CD4-positive, alpha-beta T cell treated with Interleukin-10 for 1 hour (primary cell): ENCODE measurements at places on chromosomes 4 and X.

DNA sequence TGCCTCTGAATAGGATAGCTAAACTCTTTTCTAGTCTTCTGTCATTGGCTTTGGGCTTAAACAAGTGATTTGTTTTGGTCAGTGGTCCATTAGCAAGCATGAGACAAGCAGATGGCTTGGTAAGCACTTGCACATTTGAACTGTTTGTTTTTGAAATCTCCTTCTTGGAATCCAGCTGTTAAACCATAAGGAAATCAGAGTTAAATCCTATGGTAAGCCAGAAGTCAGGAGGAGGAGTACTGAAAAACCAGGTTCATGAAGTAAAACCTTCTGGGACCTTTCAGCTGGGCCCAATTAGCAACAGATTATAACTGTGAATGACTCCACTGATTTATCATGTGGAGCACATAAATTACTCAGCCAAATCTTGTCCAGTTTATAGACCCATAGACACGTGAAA is 1042.5 kb upstream of the PABPC4L start:
- DNase-seq, result no peak

DNA sequence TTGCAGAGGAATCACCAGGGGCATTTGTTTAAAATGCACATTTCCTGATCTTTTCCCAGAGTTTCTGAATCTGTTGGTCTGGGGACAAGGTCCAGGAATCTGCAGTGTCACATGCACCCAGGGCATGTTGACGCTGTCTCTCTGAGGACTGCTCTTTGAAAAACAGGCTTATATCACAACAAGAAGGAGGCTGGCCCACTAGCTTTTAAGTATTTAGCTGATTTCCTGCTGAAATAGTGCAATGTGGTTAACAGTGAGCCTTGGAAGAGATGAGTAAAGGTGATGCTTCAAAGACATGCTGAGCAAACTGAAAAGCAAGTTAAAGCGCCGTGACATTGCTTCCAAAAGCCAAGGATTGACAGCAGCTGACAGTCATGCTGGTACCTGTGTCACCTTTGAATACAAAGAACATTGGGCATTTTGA is 18.6 kb upstream of the SEPSECS start:
- peak; percentile 13 for DNase-seq

GRCh38 chrX:136021160-136021559 is 35.9 kb downstream of the SLC9A6 start:
- no peak for DNase-seq

DNA sequence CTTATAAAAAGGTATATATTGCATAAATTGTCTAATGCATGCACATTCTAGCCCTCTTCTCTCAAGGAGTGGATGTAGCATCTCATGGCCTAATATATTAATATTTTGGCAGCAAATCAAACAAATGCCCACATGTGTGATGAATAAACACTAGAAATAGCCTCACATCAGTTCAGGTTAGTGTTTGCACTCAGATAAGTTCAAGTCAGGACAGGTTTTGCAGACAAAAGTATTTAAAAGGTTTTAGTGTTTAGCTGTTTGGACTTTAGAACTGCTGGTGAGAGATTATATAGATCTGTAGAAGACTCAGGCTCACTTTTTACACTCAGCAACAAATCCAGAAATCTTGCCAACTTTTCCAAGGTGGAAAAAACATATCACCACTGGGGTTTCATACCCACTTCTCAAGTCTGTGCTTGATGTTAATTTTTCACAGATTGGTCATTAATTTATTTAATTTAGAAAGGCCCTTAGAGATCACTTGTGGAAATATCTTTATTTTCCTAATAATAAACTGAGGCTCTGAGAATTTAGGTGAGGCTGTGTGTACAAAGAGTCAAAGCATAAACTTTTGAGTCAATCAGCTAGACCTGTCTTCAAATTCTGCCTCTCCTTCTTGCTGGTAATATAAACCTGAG is 362.6 kb downstream of the GASK1B start:
- no peak for DNase-seq

DNA sequence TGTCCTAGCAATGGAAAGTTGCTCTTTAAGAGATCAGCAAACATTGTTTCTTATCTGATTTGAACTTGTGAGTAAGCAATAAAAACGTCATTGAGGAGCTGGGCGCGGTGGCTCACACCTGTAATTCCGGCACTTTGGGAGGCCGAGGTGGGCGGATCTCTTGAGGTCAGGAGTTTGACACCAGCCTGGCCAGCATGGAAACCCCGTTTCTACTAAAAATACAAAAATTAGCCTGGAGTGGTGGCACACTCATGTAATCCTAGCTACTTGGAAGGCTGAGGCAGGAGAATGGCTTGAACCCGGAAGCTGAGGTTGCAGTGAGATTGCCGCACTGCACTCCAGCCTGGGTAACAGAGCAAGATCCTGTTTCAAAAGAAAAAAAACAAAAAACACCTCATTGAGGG is 11.2 kb upstream of the PLAC8 start:
- peak; percentile 63 for DNase-seq

DNA sequence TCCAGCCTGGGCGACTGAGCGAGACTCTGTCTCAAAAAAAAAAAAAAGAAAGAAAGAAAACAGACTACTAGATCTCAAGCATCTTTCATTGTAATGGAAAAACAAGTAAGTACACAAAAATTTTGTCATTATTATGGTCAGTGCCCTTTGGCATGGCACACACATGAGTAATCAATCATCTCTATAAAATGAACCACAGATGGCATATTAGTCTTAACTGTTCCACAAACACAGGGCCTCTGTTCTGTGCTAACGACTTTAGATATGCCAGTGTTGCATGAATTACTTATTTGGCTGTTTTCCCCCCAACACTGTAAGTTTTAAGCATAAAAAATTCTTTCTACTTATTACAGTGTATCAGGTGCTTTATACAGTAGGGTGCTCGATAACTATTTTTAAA is 90.4 kb downstream of the COX7B2 start:
- DNase-seq, result no peak

- no peak for DNase-seq
These were observed 66.4 kb downstream of the HMGB2 start for GRCh38 chr4:173267711-173268110.

DNA sequence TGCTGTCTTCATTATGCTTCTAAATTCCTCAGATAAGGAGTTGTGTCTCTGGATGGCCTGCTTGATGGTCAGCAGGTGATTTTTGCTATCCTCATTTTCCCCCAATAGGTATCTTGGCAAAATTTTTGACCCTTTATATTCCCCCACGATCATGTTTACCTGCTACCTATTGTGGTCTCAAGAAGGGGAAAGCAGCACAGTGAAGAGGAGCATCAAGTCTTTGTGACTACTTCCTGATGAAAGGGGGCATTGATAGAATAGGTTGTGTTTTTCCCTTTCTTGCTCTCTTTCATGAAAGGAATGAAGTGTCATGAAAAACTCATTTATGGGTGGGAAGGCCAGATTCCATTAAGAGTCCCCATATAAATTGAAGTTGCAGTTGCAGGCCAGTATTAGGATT is 153.8 kb downstream of the KLF8 start:
- DNase-seq, result no peak

DNA sequence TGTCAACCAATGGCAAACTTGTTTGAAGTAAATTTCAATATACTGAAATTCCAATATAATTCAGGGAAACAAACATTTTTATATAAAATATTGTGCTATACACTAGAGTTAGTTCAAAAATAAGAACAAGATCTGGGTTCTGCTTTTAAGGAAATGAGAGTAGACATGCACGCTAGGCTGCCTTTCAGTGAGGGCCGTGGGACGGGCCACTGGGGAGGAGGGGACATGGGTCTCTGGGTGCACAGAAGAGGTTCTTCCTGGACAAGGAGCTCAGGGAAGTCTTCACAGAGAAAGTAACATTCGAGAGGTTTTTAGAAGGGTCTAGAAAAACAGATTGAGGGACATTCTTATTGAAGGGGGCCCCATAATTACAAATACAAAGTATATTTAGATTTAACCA is 64.4 kb downstream of the SHROOM3 start:
- no peak for DNase-seq

GRCh38 chrX:47093248-47093647 is 15.0 kb downstream of the RGN start:
- DNase-seq, result peak; percentile 13

DNA sequence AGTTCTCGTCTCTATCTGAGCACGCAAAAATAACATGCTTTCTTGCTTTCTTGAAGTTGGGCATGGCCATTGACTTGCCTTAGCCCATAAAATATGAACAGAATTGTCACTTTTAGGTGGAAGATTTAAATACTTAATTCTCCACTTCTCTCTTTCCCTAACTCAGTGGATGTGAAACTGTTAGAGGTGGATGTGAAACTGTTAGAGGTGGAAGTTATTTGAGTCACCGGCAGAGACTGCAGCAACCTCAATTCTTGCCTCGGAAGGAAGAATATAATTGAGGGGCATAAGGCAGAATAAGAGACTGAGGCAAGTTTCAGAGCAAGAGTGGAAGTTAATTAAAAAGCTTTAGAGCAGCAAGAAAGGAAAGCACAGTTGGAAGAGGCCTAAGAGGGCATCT is 2.8 kb upstream of the PARM1 start:
- no peak for DNase-seq

- no peak for DNase-seq
These were observed 372.1 kb downstream of the OPHN1 start for GRCh38 chrX:68061206-68061535.

DNA sequence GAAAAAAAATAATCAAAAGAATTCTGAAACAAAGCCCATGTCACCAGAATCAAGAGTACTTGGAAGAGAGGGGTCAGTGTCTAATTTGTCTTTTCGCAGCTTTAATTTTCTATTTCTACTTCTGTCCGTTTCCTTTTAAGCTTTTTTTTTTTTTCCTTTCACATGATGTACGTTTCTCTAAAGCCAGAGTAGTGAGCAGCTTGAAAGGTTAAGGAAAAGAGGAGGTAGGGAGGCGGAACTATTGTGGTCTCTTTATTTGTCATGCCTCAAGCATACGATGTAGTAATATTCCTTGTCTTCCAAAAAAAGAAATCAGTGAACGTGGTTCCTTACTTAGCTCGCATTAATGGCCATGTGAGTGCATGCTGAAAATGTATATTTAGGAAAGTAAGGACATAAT is 311.5 kb downstream of the TENM3 start:
- no peak for DNase-seq

DNA sequence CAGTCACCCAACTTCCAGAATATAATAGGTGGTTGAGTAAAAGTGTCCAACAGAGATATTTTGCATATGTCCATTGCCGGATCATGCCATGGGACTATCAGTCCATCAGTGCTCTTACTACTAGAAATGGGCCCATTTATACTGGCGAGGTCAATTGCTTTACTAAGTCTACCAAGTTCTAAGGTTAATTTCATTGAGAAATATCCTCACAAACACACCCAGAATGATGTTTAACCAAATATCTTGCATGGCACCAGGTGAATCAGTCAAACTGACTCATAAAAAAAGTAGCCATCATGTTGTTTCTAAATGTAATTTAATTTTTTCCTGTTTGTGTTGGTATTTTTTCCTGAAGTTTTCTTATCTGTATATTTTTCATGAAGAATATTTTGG is 1217.0 kb downstream of the RAPGEF2 start:
- DNase-seq, result no peak

- DNase-seq, result peak; percentile 10
These were observed 138.8 kb downstream of the TEX11 start for GRCh38 chrX:70769659-70770227.

- no peak for DNase-seq
These were observed 207.5 kb upstream of the FAM9B start for GRCh38 chrX:9241427-9241826.

DNA sequence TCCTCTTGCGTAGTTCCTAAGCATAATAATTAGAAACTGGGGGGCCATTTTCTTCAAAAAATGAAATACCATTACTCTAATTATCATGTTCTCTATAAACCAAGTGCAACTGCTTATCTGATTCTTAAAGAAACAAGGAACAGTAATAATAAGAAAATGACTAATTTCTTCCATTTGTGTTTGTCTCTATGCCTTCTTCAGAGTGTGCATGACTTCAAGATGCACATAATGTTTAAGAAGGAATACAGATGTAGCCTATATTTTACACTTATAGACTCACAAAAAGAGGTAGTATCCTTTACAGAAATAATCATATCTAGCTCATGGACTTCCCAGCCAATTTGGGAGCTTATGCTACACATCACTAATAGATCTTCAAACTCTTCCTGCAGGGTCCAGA is 131.7 kb downstream of the CHRNA9 start:
- no peak for DNase-seq

GRCh38 chr4:53908661-53909078 is 155.7 kb downstream of the CHIC2 start:
- DNase-seq, result peak; percentile 32

DNA sequence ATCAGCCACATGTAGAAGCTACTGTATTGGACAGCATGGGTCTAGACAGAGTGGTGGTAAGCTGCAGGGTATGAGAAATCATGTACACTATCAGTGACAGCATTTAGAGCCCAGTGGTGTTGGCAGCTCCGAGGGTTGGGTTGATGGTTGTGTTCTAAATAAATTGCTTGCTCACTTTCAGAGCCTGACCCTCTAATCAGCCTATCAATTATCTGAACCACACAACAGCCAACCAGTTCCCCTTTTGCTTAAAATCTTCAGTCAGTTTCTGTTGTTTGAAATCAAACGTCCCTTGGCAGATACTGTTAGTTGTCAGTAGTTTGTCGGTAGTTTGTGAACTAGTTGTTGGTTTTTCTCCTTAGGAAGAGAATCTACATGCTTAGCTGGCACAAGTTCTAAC is 99.8 kb upstream of the RAI2 start:
- DNase-seq, result no peak

GRCh38 chrX:24245202-24245601 is 68.7 kb downstream of the SUPT20HL2 start:
- DNase-seq, result no peak

GRCh38 chr4:47120783-47121182 is 89.4 kb downstream of the GABRB1 start:
- DNase-seq, result no peak

- no peak for DNase-seq
These were observed 19.7 kb downstream of the VSIG1 start for GRCh38 chrX:108064613-108065012.

GRCh38 chr4:169295822-169296221 is 25.1 kb upstream of the SH3RF1 start:
- DNase-seq, result no peak

DNA sequence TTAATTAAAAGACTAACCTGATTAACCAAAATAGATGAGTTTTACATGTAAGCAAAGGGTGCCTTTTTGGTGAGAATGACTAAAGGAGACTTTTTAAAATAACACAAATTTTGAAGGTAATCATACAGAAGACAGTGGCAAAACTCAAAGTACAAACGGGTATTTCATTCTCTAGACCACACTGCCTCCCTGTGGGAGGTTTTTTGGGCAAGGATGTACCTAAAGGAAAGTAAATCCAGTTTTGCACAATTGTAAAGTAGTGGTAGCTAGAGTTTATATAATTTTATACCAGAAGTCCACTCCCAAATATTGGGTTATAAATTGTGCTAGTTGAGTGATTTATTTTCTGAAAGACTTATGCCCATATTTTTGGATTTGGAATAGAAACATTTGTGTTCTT is 201.0 kb downstream of the PAPSS1 start:
- no peak for DNase-seq
